ENCODE measurements at places on chromosomes 2 and 18.

DNA sequence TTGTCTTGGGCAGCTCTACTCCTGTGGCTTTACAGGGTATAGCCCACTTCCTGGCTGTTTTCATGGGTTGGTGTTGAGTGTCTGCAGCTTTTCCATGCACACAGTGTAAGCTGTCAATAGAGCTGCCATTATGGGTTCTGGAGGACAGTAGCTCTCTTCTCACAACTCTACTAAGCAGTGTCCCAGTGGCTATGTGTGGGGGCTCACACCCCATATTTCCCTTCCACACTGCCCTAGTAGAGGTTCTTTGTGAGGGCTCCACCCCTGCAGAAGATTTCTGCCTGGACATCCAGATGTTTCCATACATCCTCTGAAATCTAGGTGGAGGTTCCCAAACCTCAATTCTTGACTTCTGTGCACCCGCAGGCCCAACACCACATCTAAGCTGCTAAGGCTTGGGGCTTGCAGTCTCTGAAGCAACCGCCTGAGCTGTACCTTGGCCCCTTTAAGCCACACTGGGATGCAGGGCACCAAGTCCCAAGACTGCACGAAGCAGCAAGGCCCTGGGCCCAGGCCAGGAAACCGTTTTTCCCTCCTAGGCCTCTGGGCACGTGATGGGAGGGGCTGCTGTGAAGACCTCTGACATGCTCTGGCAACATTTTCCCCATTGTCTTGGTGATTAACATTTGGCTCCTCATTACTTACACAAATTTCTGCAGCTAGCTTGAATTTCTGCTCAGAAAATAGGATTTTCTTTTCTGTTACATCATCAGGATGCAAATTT, 9.4 kb downstream of the ELAC1 start:
- DNase-seq = no peak

GRCh38 chr2:10417551-10418335, 30.4 kb downstream of the ODC1 start:
- no peak for DNase-seq

DNA sequence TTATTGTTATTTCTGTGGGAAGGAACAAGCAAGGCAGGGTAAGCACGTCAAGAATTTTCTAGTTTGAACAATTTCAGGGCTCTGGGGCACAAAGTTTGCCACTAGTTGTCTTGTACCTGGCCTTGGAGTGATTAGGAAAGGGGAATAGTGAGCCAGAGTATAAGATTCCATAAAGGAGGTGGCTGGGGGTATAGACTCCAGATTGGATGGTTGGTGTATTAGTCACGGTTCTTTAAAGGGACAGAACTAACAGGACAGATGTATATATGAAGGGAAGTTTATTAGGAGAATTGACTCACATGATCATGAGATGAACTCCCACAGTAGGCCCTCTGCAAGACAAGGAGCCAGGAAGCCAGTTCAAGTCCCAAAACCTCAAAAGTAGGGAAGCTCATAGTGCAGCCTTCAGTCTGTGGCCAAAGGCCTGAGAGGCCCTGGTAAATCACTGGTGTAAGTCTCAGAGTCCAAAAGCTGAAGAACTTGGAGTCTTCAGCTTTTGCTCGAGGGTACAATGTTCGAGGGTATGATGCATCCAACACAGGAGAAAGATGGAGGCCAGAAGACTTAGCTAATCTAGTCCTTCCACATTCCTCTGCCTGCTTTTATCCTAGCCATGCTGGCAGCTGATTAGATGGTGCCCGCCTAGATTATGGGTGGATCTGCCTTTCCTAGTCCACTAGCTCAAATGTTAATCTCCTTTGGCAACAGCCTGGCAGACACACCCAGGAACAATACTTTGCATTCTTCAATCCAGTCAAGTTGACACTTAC, 31.5 kb upstream of the PTPRM start:
- DNase-seq = no peak

DNA sequence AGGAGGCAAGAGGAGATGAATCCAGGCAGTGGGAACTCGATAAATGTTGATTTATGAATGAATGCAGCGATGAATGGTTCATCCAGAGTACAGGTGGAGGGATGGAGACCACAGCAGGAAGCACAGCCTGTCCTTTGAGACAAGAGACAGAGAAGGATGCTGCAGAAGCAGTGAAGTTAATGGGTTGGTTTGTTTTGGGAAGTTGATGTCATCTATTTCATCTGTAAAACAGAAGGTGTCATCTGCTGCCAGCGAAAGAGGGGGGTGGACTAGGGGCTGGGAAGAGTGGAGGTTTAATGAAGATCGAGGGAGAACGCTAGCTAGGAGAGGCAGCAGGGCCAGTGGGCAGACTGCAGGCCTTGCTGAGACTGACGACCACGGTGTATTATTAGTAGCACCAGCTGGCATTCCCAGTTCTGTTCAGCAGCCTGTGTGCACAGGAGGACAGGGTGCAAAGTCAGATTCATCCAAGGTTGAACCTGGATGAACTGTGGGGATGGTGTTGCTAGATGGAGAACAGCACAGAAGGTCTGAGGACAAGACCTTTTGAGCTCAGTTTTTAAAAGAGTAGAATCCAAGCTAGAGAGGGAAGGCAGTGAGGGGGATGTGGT, 120.3 kb upstream of the CAPN13 start:
- DNase-seq = no peak

DNA sequence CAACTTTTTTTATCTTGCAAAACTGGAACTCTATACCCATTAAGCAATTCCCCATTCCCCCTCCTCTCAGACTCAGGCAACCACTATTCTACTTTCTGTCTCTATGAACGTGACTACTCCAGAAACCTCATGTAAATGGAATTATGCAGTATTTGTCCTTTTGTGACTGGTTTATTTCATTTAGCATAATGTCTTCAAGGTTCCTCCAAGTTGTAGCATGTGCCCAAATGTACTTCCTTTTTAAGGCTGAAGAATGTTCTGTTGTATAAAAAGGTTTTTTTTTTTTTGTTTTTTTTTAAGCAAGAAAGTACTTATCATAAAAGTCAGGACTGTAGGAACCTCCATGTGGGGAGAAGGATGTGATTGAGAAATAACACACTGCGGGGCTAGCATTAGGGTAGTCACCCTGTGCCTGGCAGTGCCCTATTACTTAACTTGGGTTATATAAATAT, 262.9 kb upstream of the FBXO11 start:
- DNase-seq = no peak

GRCh38 chr2:105518897-105519296, 120.0 kb upstream of the FHL2 start:
- no peak for DNase-seq

GRCh38 chr2:181334158-181334826, 122.9 kb upstream of the ITGA4 start:
- DNase-seq = no peak

Measured in endothelial cell of umbilical vein (primary cell).